NCI-H1694 treated with DMSO at 0.1 percent for 48 hours (cell line): ENCODE measurements at places on chromosomes 4 and X.

DNA sequence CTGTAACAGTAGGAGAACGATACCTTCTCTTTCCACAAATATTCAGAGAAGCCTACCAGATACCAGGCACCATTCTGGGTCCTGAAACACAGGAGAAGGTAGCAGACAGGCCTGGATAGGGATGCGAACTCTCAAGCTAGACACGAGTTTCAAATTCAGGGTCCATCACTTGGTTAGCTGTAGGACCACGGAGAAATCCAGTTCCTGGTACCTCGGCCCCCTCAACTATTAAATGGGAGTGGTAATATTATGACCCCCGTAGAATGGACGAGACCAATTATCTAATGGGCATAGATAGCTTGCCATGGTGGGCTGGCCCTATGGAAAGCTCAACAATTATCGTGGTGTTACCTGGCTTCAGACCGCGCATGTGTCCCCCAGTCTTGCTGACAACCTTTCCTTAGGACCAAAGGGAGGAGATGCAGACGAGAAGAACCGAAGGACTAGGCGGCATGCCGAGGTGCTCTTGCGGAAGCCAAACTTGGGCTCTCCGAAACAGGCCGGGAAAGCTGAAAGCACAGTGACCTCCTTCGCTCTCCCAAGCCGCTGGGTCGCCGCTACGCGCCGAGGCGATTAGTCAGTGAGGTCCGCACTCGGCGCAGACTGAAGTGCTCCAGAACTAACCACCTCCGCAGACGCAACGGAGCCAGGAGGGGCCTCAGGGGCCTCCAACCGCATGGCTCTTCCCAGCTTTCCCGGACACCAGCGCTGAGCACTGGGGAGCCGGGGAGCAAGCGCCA lies 19.6 kb downstream of the NKX3-2 start:
- DNase-seq = no peak

GRCh38 chr4:2261110-2261852 lies 628 bp downstream of the MXD4 start:
- no peak for DNase-seq

DNA sequence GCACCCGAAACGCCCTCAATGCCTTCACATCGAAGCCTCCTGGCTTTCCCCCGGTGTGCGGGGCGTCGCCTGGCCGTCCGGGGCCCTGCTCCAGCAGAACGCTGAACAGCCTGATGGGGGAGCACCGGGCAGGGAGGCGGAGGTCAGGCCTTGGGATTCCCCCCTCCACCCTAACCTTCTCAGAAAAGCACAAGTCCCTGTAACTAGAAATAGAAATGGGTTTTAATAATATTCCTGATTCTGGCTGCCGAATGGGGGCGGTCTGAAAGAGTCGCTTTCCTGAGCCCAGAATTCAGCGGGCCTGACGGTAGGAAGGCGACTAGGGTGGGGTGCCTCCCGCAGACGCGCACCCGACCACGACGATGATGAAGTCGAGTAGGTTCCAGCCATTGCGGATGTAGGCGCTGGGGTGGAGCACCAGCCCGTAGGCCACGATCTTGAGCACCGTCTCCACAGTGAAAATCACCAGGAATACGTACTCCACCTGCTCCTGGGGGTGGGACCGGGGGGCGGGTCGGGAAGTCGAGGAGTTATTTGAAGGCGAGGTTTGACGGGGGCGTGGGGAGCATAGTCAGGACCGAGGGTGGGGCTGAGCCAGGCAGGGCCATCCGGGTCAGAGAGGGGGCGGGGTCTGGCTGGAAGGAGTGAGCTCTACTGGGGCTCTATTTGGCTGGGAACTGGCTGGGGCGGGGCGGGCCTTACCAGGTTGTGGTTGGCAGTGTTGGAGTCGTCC lies 2.5 kb downstream of the CACNA1F start:
- no peak for DNase-seq

DNA sequence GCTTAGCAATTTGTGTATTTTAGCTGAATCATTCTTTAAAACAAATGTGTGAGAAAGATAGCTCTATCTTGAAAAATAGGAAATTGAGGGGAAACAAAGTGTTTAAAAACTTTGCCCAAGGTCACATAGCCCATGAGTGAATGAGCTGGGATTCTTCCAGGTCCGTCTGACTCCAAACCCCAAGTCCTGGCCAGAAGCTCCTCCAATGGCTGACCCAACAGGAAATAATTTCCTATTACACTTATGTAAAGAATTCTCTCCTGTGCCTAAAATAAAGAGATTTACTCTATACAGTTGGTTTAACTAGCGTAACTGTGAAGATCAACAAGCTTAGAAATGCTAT lies 287.6 kb downstream of the ARHGAP24 start:
- DNase-seq = no peak

- DNase-seq = no peak
These were observed 90.7 kb upstream of the SORBS2 start for GRCh38 chr4:185902654-185903053.

- DNase-seq = no peak
These were observed 240.1 kb upstream of the ANKRD50 start for GRCh38 chr4:124952601-124953000.

DNA sequence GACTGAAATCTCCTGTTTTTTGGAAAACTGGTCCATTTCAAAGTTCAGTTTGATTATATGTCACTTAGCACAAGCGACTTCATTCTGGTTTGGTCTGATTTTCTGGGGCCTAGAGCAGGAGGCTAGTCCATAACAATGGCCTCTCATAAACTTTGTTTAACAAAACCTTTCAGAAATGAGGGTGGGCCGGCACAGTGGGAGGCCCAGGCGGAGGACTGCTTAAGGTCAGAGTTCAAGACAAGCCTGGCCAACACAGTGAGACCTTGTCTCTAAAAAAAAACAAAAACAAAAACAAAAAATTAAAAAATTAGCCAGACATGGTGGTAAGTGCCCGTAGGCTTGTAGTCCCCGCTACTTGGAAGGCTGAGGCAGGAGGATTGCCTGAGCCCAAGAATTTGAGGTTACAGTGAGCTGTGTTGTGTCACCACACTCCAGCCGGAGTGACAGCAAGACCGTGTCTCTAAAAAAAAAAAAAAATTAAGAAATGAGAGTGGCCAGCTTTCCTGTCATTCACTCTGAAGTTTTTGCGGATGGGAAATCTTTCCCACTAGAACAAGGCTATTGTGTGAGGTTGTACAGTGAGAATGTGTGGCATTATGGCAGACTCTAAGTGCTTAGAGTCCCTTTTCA lies 1.2 kb upstream of the PLAC8 start:
- no peak for DNase-seq

DNA sequence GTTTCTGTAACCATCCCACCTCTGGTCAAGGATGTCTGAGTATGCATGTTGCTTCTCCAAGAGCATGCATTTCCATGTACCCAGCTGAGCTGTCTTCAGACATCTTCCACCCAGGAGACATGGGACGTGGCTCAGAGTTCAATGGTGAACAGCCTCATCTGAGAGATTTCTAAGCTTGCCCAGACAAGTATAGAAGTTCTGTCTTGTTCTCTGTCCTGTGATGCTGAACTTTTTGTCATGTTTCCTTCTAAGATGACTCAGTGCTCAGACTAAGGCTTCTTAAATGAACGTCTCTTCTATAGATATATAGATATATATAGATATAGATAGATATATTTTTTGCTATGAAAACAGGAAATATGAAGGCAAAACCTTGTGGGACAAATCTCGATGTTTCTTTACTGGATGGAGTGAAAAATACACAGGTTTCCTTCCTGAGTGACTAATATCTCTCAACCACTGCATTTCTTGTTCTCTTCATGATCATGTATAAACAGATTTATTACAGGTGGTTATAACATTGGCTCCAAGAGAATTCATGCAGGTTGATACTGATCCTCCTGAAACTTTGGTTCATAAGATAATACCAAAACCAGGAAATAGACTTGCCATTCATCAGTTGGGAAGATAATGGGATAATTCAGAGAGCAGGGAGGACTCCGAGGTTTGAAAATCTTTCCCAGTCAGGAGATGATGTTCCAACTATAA lies 168.2 kb downstream of the ZNF518B start:
- no peak for DNase-seq

DNA sequence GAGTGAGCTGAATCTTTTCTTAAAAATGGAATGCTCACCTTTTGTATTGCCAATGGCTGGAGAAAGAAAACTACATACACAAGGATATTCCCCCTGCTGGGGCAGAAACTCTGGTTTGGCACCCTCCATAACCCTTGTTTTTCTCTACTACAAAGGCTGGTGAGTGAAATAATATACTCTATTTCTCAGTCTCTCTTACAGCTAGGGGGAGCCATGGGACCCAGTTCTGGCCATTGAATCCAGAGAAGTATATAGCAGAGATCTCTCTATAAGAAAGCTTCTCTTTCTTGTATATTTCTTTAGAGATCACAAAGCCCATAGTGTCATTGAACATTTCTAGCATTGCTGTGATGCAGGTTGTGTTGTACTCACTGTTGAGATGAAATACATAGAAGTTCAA lies 49.8 kb downstream of the SMPX start:
- no peak for DNase-seq

DNA sequence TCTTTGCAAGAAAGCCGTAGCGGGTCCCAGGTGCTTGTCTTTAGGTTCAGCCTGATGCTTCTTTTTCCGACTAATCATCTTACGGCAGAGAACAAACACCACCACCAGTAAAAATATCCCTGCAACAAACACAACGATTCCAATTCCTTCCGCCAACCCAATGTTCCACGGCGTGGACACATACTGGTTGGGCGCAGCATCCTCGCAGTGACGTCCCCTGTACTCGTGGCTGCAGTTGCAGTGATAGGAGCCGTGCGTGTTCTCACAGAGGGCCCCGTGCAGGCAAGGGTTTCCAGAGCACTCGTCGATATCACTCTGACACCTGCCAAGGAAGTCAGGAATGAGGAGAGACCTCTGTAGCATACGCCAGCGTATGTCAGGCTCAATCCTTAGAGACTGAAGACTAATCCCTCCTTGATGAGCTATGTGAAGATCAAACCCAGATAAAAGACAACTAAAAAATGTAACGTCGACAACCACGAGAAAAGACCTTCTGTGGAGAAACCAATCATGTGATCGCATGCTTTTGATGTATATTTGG lies 41.6 kb upstream of the MTNR1A start:
- no peak for DNase-seq
